ENCODE measurements at places on chromosomes 11 and 22. TPM values are rescaled to one million over a fixed set of nuclear protein-coding genes. Genes with fewer than 3 reads are reported as not detected.
A peak's percentile ranks its signal among the peaks of the same experiment; 100 is the strongest.

OR4D5 gene
- total RNA-seq, result not detected

DNA sequence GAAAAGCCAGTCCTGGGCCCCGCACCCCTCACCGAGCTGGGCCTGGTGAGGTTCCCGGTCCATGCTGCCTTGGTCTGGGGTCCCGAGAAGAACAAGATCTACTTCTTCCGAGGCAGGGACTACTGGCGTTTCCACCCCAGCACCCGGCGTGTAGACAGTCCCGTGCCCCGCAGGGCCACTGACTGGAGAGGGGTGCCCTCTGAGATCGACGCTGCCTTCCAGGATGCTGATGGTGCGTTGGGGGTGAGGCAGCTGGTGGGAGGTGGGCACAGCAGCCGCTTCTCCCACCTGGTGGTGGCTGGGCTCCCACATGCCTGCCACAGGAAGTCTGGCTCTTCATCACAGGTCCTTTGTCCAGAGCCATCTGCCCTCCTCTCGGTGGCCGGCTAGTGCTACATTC, 4.5 kb upstream of the SMARCB1 start:
- H3K36me3 ChIP-seq, result no peaks in the 10 kb centered on the region
- no peak overlapping the region for H3K27ac ChIP-seq
- peaks cover 14% of the 10 kb centered on the region for H3K4me1 ChIP-seq
- H3K27me3 ChIP-seq, result no peaks in the 10 kb centered on the region
- no peak overlapping the region for H3K4me3 ChIP-seq

GRCh38 chr11:45704635-45705034, 39.2 kb upstream of the CHST1 start:
- no peaks in the 10 kb centered on the region for H3K4me1 ChIP-seq
- H3K27ac ChIP-seq, result no peak overlapping the region
- peaks cover 78% of the 10 kb centered on the region for H3K27me3 ChIP-seq
- no peak for DNase-seq

DNA sequence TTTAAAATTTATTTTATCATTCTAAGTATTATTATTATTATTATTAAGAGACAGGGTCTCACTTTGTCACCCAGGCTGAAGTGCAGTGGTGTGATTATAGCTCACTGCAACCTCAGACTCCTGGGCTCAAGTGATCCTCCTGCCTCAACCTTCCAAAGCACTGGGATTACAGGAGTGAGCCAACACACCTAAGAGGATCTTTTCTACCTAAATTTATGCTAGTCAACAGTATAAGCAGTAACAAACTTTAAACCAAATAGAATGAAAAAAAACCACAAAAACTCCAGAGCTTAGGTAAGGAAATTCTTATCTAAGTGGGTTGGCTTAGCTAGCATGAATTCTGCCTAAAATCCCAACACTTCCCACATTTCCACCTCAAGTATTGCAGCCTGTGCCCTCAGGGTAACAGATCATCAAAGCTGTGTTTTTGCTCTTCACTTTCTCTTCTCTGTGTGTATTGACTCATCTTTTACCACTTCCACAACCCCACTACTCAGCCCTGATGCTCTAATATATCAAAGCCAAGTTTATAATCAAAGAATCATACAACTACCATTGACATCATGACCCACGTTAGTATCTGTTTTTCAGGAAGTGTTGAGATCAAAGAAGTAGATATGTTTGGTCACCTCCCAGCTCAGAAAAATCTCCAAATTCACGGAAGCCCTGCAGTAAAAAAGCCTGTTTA, 93.7 kb upstream of the SPON1 start:
- H3K36me3 ChIP-seq, result no peaks in the 10 kb centered on the region
- H3K4me1 ChIP-seq, result peaks cover 19% of the 10 kb centered on the region
- peak; percentile 86 for DNase-seq
- H3K4me3 ChIP-seq, result no peak overlapping the region
- H3K27ac ChIP-seq, result peak overlapping the region; percentile 90

DNA sequence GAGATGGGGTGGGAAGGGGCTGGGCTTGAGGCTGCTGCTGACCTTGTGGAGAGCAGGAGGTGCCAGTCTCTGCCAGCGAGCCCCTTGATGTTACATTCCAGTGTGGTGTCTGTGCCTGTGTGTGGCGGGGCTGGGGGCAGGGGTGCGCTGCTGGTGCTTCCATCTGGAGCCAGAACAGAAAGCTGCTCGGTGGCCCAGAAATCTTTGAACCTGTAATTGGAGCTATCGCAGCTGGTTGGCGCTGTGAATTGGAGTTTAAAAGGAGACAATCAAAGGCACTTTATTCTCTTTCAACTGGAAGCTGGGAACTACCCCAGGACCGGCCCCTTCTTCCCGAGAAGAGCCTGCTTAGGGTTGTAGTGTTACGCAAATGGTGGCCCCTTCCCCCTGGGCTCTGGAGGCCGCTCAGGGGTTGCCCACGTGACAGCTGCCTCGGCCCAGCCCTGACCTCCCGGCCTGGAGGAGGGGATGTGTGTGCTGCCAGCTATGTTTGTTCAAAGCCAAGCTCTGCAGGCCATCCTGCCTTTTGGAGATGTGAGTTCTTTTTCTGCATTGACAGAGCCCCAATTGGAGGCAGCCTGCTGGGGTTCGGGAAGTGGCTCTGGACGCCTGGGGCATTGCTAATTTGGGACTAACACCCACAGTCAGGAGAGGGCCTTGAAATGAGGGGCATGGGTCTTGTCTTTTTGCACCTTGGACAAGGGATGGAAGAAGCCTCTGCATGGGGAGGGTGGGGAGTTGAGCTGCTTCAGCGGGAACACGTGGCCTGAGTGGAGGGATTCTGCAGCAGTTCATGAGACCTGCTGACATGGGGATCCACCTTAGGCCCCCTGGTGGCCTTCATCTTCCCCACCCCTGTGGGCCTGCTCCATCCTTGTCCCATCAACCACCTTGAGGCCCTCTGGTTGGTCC, 14.0 kb upstream of the ARSA start:
- no peaks in the 10 kb centered on the region for H3K4me1 ChIP-seq
- H3K27me3 ChIP-seq, result peaks cover 25% of the 10 kb centered on the region
- no peak overlapping the region for H3K27ac ChIP-seq
- H3K36me3 ChIP-seq, result no peaks in the 10 kb centered on the region

DNA sequence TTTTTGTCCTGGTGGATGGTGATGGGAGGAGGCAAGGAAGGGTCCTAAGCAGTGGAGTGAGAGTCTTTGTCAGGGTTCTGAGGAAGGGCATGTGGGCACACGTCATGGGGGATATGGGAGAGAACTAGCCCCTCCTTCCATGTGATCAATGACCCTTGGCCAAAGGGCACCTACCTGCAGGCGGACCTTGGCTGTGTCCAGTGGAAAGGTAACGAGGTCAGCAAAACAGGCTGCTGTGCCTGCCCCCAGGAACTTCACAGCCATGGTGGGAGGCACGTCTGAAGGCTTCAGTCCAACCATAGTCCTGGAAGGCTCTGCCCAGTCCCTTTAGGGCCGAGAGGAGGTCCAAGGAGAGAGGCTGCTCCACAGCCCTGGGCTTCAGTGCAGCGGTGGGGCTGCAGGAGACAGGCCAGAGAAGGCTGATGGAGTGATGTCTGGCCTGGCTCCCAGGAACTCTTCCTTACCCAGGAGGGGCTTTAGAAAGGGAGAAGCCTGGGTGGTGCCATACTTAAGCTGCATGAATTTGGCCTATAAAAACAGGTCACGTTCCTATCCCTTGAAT, 2.1 kb downstream of the UCP3 start:
- no peak overlapping the region for H3K4me3 ChIP-seq
- no peak for DNase-seq
- no peak overlapping the region for H3K27ac ChIP-seq
- H3K36me3 ChIP-seq, result no peaks in the 10 kb centered on the region
- no peaks in the 10 kb centered on the region for H3K4me1 ChIP-seq

MICAL3 gene
- 27.8 TPM for total RNA-seq

GRCh38 chr11:41499429-41499828, 40.0 kb upstream of the LRRC4C start:
- H3K27me3 ChIP-seq, result no peaks in the 10 kb centered on the region
- no peaks in the 10 kb centered on the region for H3K36me3 ChIP-seq
- no peak overlapping the region for H3K27ac ChIP-seq
- H3K4me3 ChIP-seq, result no peak overlapping the region

GRCh38 chr11:76630600-76631281, 39.8 kb downstream of the LRRC32 start:
- H3K4me1 ChIP-seq, result no peaks in the 10 kb centered on the region
- no peak overlapping the region for H3K27ac ChIP-seq
- H3K36me3 ChIP-seq, result no peaks in the 10 kb centered on the region
- peaks cover 9% of the 10 kb centered on the region for H3K27me3 ChIP-seq
- no peak overlapping the region for H3K4me3 ChIP-seq

SERPING1 gene
- total RNA-seq, result not detected

DNA sequence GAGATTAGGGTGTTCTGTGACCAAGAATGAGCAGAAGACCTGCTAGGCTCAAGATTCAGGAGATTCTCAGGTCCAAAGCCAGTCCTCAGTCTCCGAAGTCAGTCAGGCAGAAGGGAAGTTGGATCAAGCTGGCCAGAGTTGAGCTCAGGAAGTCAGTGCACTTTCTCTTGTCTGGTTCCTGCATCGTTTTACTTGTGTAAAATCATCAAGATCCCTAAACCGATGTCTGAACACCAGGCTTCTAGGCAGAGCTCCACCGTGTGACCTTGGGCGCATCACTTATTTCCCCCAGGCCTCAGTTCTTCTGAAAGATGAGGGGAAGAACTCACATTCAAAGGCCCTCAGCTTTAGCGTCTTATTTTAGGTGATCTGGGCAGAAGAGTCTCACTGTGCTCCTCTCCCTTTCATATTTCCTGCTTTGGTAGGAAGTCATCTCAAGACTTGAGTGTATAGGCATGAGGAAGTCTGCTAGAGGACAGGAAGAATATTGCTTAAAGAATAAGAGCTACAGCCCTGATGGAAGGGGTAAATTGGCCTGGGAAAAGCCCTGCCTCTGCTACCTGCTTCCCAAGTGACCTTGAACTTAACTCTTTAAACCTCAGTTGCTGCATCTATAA, 20.2 kb downstream of the NF2 start:
- peak; percentile 19 for DNase-seq
- 0 out of 2 replicates have a peak, but pooled peaks cover 2% of the 10 kb centered on the region for H3K36me3 ChIP-seq
- peak overlapping the region; percentile 88 for H3K27ac ChIP-seq
- H3K4me1 ChIP-seq, result peaks cover 87% of the 10 kb centered on the region

GRCh38 chr22:44200855-44201550, 20.3 kb downstream of the PARVG start:
- no peaks in the 10 kb centered on the region for H3K36me3 ChIP-seq
- H3K27ac ChIP-seq, result no peak overlapping the region
- peaks cover 4% of the 10 kb centered on the region for H3K27me3 ChIP-seq
- H3K4me3 ChIP-seq, result no peak overlapping the region
- DNase-seq, result no peak

GRCh38 chr22:35987487-35987886, 41.1 kb downstream of the RBFOX2 start:
- no peaks in the 10 kb centered on the region for H3K27me3 ChIP-seq
- no peak overlapping the region for H3K4me3 ChIP-seq
- H3K4me1 ChIP-seq, result no peaks in the 10 kb centered on the region
- no peaks in the 10 kb centered on the region for H3K36me3 ChIP-seq
- no peak overlapping the region for H3K27ac ChIP-seq
